Activated T-cell treated with anti-CD3 and anti-CD28 coated beads, Interleukin-2, amount 50 U/mL, for 24 hours (primary cell): ENCODE measurements at places on chromosomes 4 and X.

DNA sequence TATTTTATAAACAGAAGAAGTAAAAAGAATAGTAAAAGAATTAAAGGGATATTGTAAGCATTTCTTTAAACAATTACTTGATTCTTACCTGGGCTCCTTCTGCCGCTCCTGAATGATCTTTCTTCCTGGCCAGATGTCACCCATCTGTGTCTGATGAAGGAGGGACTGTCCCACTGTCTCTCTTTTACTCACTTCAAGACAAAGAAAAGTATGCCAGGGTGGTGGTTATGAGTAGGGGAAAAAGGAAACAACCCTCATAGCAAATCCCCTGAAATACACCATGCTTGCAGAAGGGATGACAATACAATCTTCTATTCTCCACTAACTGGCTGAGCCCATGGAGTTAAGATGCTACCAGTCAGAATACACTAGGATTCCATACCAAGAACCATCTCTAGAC, 31.1 kb downstream of the SYTL4 start:
- no peak for DNase-seq

- peak; percentile 22 for DNase-seq
These were observed 13.0 kb downstream of the PPP1R3F start for GRCh38 chrX:49282647-49283011.

DNA sequence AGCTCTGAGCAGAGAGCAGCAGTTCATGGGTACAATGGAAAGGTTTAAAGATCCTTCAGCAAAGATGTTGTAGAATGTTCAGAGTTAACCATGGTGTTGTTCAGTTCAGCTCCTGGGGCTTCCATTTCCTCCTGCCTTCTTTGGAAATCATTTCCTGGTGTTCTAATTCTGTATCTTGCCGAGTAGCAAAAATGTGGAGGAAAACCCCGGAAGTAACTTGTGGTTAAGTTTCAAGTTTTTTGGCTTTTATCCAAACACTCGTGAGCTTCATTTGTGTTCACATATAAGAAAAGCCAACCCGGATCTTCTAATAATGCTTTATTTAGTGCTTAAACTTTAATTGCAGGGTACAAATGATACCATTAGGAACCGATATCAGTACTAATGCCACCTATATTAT, 33.6 kb upstream of the ARX start:
- no peak for DNase-seq

GRCh38 chr4:3406431-3406830, 35.3 kb upstream of the HGFAC start:
- DNase-seq, result no peak

GRCh38 chr4:78056265-78057129, 626 bp upstream of the FRAS1 start:
- DNase-seq, result peak; percentile 46

- DNase-seq, result no peak
These were observed 306.9 kb upstream of the ARSJ start for GRCh38 chr4:114286262-114286810.

DNA sequence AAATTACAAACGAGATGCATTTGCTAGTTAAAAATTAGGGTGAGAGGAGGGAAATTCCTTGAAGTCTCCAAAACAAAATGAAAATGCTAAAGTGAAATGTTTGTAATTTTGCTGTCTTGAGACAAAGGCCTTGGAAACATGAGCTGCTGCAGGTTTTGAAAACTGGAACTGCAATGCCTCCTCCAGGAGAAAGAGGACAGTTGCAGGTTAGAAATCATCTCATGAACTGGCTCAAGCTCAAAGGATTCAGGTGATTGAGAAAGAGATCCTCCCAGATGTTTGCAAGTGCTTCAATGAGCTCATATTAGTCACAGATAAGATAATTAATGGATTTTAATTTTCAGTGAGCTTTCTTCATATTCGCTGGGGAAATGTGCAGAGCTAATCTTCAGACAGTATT, 32.4 kb downstream of the SMPX start:
- DNase-seq, result no peak

GRCh38 chr4:37803348-37803973, 23.0 kb upstream of the PGM2 start:
- DNase-seq, result no peak

- DNase-seq, result no peak
These were observed 348.2 kb downstream of the SPRY1 start for GRCh38 chr4:123744664-123745290.

- DNase-seq, result no peak
These were observed 26.7 kb upstream of the CLDN34 start for GRCh38 chrX:9940421-9940820.

DNA sequence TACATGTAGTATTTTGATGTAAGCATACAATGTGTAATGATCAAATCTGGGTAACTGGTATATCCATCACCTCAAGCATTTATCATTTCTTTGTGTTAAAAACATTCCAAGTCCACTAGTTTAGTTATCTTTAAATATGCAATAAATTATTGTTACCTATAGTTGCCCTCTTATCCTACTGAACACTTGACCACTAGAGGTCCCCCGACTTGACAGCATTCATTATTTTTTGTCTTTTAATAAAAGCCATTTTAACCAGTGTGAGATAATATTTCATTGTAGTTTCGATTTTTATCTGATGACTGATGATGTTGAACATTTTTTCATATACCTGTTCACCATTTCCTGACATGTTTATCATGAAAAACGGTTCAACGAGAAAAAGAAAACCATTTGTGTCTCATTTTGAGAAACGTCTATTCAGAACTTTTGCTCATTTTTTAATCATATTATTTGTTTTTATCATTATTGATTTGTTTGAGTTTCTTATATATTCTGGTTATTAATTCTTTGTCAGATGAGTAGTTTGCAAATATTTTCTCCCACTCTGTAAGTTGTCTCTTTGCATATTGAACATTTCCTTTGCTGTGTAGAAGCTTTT, 199.0 kb upstream of the CXXC4 start:
- no peak for DNase-seq

DNA sequence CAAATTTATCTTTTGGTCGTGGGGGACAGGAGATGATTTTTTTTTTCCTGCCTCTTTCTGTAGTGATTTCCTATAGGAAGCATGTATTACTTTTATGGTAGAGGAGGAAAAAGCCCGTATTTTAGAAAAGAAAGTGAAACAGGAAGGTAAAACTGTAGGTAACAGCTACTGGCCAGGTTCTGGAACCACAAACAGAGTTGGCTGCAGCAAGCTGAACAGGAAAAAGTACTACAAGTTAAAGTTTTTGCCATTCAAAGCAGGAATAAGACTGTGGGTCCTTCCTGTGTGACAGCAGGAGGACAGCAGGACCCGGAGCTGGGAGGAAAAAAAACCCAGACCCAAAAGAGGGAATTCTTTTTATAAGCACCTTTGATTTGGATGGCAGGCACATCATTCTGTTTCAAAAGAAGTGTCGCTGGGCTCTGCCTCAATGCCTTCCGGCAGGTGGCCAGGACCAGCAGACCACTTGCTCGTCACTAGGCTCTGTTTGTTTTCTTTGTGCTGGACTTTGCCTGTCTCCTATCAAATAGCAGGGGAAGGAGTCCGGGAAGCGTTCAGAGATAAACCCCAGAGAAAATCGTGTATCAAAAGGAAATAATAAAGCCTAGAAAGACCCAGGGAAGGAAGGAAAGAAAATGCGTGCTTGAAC, 277.9 kb downstream of the ADGRA3 start:
- no peak for DNase-seq

GRCh38 chrX:39688576-39689375, 409.0 kb downstream of the BCOR start:
- DNase-seq, result peak; percentile 47
